ENCODE measurements at places on chromosomes 11 and 22.
A peak's percentile ranks its signal among the peaks of the same experiment; 100 is the strongest.

GRCh38 chr11:10358696-10359095 is 53.8 kb downstream of the ADM start:
- DNase-seq: no peak

DNA sequence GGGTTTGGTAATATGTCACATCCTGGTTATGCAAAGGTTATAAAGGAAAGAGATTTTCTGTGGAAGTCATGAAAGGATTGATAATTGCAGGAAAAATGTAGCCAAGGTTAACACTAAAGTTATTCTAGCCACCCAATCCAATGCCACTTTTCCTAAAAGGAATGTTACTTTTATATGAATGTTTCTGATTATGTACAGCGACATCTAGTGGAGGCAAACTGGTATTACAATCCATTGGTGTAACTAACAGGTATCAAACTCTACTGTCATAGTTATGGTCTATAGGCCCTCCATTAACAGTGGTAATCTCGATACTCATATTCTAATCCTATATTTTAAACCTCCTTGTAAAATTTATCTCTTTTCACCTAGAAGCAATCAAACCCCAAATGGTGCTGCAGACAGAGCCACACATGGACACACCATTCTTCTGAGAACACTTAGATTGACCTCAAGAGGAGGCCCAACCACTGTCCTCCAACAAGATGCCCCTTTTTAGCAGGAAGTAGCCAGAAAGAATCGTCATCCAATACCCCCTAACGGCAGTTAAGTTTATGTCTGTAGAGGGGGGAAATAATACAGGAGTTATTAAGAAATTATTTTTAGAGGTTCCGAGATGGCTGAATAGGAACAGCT is 74.9 kb upstream of the RAG2 start:
- peak; percentile 52 for DNase-seq

DNA sequence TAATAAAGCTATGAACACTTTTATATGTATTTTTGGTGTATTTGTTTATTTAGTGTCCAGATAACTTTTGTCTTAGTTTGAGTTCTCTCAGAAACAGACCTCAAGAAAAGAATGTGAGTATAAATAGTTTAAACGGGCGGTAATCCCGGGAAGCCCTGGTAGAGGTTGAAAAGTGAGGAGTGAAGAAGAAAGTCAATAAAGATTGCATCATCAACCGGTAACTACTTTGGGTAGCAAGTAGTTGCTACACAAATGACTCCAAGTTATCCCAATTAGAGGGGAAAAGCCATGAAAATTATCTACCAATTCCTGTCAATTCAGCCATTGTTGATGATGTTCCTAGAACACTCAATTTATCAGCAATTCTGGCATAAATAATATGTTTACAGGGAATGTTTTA is 870.3 kb upstream of the RAG2 start:
- no peak for DNase-seq

DNA sequence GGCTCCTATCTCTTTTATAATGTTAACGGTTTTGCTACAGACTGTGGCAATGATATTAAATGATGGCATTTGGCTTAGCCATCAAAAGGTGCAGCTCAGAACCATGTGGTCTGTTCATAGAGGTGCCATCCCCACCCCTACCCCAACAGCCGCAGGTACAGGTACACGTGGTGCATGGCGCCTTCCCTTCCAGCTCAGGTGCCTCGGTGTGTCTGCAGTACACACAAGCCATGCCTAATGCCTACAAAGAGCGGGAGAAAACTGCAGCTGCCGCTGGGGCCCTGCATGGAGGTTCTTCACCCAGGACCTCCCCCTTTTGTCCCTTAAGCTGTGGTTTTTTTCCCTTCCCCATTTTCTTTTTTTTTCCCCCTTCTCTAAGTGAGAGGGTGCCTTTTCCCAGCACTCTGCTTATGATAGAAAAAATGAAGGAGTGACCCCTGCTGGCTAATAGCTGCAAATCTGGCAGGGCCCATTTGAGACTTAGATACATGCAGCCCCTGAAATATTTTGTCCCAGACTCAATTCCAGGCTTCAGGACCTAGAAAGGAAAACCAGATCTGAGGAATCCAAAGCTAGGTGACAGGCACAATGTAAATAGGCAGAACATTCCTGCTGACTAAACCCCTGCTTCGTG is 6.5 kb downstream of the OR52M1 start:
- no peak for DNase-seq

GRCh38 chr22:24422102-24422665 is 5.2 kb upstream of the ADORA2A start:
- no peak for DNase-seq

DNA sequence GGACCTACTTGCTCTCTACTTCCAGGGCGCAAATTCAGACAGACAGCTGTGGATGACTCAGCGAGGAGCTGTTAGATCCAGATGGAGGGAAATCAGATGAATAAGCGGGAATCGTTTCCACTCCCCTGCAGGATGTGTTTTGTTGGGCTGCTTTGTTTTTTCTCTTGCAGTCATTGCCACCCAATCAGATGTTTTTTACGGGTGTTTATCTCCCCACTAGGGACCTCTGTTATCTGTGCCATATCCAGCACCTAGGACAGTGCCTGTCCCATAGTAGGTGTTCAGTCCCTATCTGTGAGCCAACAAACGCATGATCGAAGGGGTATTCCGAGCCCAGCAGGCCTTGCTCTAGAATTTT is 51.1 kb upstream of the PARVG start:
- DNase-seq: no peak

GRCh38 chr11:73968356-73968966 is 14.2 kb downstream of the UCP2 start:
- DNase-seq: no peak

GRCh38 chr22:39717099-39717498 is 146.5 kb downstream of the CACNA1I start:
- DNase-seq: no peak
